ENCODE measurements at places on chromosomes 7 and 10. TPM values are rescaled to one million over a fixed set of nuclear protein-coding genes. Genes with fewer than 3 reads are reported as not detected.

The TLL2 gene
- 4.0 TPM for total RNA-seq

The CHN2 gene
- 7.0 TPM for total RNA-seq

The TMEM176A gene
- total RNA-seq, result not detected

The KLF14 gene
- total RNA-seq, result not detected

The PRXL2A gene
- total RNA-seq, result 197 TPM

The LLCFC1 gene
- total RNA-seq, result not detected

GRCh38 chr7:46844486-46844885 lies 737.4 kb downstream of the TNS3 start:
- no peak for DNase-seq

DNA sequence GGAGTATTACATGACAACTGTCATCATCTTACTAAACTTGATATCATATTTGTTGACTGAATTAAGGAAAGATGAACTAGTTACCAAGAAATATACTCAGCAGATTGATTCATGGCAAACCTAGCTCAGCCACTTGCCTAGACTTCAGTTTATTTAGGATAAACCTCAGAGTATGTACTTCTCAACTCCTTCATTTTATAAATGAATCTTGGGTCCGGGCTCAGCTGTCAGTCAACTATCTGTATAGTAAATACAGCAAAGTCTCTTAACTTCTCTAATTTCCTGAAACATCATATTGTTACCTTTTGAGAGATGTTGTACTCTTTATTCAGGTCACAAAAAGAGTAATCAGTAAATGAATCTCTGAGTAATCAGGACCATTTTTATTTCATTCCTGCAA lies 211.0 kb upstream of the KLF14 start:
- DNase-seq, result no peak

DNA sequence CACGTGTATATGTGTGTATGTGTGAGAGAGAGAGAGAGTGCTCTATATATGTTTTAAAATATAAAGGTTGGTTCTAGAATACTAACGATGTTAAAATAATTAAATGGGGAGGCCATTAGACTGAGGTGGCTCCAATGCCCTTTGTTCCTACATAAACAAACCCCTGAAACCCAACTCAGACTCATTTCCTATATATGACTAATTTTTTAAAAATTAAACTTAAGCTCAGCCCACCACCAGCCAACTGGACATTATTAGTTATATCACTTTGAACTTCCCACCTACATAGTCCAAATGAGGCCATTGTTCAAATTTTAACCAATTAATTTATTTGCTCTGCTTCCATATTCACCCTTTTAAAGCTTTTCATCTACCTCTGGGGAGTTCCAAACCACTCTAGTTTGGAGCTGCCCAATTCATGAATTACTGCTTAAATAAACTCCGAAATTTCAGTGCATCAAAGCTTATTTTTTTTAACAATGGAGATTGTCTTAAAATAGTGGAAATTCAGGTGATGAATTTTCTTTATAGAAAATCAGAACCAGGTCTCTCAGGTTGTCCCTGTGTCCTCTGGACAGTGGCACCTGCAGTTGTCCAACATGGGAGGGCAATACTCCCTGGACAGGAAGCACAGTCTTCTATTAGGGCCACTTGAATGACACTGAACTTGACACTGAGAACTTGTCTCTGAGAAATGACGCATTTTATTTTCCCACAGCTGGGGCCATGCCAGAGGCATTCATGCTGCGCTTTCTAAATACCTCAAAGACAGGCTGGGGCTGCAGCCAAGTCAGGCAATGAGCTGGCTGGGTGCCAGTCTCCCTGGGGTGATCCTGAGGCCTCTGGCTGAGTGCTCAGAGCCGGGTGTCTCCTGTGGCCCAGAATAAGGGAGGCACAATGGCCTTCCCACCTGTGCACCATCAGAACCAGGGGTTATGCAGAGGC lies 109.5 kb upstream of the TMEM72 start:
- DNase-seq, result peak; percentile 85

DNA sequence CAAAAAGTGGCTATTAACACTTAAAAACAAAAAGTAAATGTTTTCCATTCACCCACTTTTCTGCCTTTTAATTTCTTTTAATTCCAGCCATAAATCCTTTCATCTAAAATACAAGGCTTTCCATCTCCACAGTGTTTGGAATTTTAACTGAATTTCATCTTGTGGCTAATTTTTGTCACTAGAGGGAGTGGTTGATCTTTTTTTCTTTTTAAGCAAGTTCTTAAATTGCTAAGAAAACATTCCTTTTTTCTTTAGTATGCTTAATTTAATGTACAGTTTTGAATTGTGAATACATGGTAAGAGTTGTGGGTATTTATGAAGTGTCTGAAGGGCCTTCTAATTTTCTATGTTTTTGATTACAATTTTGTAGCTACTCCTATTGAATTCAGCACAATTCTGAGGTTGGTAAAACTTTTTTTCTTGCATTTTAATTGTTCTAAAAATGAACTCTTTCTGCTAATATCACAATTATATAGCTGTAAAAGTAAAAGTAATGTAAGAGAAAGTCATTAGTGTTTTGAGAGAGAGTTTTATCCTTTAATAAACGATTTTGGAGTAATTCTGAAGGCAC lies 54.9 kb upstream of the ANK3 start:
- no peak for DNase-seq

GRCh38 chr7:1700086-1700485 lies 30.0 kb downstream of the ELFN1 start:
- no peak for DNase-seq

- DNase-seq, result no peak
Measured at GRCh38 chr10:93410697-93411348, 71.3 kb downstream of the MYOF start.

DNA sequence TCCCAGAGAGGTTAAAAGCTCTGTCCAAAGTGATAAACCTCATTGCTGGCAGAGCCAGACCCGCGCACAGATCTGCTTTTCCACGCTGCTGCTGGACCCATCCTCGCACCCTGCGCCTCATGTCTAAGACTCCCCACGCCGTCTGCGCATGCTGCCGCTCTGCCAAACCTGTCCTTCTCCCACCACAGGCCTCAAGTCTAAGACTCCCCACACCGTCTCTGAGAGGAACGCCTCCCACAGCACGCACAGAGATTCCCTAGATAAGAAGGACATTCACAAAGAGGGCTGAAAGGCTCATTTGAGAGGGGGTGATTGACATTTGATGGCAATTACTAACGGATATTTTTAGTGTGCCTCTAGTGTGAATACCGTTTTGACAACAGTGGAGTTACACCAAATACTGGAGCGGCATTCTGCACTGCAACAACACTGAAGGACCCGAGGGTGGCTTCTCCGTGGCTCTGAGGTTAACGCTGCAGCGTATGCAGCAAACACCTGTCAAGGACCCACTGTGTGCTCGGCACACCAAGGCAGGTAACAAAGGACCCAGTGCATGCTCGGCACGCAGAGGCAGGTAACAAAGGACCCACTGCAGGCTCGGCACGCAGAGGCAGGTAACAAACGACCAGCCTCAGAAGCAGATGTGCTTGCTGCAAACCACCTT lies 231.4 kb downstream of the DNAJB6 start:
- no peak for DNase-seq

GRCh38 chr10:30422981-30423654 lies 10.9 kb upstream of the MAP3K8 start:
- no peak for DNase-seq

GRCh38 chr10:98438715-98439114 lies 8.0 kb downstream of the HPS1 start:
- no peak for DNase-seq

GRCh38 chr7:43364391-43364790 lies 218.5 kb upstream of the STK17A start:
- no peak for DNase-seq

DNA sequence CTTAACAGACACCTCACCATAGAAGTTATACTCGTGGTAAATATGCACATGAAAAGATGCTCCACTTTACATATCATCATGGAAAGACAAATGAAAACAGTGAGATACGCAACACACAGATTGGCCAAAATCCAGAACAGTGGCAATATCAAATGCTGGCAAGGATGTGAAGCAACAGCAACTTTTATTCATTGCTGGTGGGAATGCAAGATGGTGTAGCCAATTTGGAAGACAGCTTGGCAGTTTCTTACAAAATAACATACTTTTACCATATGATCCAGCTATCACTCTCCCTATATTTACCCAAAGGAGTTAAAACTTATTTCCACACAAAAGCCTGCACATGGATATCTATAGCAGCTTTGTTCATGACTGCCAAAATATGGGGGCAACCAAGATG lies 46.4 kb downstream of the SGCE start:
- DNase-seq, result no peak

DNA sequence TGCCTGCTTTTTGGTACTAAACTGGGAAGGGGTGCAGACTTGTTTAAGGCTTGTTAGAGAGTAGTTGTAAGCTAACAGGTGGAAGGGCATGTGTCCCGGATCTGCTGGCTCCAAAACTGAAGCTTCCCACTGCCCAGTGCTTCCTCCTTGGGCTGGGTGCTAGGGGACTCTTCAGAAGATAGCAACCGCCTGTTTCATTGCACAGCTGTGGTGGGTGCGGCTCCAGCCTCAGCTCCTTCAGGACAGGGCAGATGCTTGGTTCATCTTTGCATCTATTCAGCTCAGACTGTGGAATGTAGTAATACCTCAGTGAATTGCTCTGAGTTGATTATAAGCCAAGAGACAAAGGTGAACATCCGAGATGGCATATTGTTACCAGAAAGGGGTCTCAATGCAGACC lies 527.1 kb downstream of the TYW1 start:
- no peak for DNase-seq

GRCh38 chr7:33590916-33591315 lies 314.4 kb upstream of the BMPER start:
- no peak for DNase-seq

DNA sequence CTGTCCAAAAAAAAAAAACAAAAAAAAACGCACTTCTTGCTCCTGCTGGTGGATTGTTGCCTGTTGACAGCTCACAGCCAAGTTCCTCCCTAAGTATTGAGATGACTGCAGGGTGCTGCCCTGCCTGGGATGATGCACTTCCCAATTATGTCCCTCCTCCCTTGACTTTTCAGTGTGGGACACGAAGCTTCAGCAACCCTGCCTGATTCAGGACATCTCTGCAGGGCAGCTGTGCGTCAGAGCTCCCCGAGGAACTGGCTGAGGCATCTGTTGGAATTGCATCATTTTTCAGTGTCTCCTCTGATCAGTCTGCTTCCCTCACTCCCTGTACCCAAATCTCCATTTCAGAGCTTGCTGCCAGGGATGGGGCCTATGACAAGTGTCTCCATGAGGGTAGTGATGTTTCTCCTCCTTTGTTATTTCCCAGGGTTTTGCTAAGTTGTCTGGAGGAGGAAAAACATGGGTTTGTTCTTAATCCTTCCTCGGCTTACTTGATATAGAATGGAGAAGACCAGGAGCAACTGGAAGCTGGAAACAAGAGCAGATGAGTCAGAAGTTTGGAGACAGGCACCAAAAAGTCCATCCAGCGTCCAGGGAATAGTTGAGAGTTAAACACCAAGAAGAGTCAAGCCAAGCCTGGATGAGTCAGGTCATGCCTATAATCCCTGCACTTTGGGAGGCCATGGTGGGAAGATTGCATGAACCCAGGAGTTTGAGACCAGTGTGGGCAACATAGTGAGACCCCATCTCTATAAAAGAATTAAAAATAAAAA lies 355.1 kb downstream of the GALNT17 start:
- DNase-seq, result no peak

All from glomerular endothelial cell (primary cell).